Testis (tissue), 5 donors: ENCODE measurements at places on chromosomes 5 and 9. TPM values are rescaled to one million over a fixed set of nuclear protein-coding genes. Genes with fewer than 3 reads are reported as not detected.
A peak's percentile ranks its signal among the peaks of the same experiment; 100 is the strongest.

DNA sequence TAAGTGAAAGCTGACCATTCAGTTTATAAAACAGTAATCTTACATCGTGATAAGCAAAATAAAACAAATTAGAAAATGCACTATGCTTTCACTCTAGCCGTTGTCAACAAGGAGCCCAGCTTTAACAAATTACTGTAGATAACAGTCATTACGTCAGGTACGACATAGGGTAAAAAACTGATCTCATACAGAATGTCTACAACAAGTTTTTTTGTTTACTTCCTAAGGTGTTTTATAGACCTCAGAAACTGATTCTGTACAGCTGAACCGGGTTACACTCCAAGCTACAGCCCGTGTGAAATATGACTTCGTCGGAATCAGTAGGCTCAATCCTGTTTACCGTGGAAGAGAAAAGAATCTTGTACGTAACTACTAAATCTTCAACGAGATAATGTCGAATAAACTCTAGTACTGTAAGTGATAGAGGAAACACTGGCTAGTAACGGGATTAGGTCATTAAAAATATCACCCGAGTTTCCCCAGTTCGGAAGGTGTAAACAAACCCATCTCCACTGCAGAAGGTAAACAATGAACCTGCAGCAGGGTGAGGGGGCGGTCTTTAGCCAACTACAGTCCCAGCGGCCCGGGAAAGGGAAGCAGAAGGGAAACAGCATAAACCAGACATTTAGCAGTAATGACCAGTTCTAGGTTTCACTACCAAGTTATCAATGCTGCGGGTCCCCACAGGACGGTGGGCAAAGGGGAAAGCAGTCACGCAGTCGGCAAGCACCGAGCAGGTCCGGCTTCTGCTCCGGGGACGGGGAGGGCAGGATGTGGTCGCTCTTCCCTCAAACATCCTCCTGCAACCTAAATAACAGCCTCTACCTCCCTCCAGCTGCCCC is 1.1 kb downstream of the RICTOR start:
- peak; percentile 65 for DNase-seq

DNA sequence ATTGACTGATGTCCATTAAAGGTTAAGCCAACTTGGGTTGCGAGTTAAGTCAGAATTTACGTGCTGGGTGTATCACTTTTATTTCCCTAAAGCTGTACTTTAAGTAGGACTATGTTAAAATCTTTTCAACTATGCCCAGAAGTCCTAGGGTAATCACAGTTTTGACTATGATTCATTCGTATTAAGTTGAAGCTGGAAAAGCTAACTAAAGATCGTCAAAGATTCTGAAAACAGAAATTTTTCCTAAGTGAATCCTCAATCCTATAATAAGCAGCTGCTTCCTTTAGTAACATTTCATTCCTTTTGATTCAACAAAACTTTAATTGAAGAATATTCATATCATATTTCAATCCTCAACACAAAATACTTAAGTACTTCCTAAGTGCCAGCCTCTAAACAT is 460.4 kb downstream of the ACTL7B start:
- no peak for DNase-seq

DNA sequence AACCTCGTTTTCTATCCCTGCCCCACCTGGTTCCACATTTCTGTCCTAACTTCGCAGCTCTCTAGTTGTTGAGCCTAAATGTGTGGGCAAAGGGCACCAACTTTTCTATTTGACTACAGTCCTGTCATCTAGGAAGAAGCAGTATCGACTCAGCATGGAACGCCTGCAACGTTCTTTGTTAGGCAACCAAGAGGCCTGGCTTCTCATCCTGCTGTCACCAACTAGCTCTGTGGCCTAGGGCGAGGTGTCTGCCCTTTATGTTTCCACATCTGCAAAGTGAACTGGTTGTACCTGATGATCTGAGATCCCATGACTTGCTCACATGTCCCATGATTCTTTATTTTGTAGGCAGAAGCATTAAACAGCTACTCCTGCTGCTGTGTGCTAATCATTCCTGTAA is 248.9 kb downstream of the ADAMTSL1 start:
- DNase-seq, result no peak

- no peak for DNase-seq
Observed at GRCh38 chr5:71810023-71810422, 90.9 kb downstream of the CARTPT start.

- no peak for DNase-seq
Observed at GRCh38 chr9:125479846-125480615, 218.4 kb downstream of the GAPVD1 start.

DNA sequence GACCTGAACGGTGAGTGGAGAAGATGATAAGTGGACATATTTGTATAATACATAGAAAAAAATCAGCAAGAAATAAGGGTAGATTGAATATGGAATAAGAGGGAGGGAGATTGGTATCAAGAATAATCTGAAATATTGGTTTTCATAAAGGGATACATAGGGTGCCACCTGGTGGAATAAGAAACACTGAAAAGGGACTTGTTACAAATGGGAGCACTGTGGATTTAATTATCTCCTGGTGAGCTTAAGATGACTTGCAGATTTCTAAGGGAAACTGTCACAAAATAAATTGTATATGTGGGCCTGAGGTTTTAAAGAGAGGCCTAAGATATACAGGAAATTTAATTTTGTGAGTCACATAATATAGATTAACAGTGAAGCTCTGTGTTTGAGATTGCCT is 1403.5 kb upstream of the CDH18 start:
- no peak for DNase-seq

- no peak for DNase-seq
Observed at GRCh38 chr9:4055032-4055431, 244.8 kb downstream of the GLIS3 start.

GRCh38 chr5:135740475-135740874 is 94.0 kb upstream of the SLC25A48 start:
- DNase-seq, result peak; percentile 20

GRCh38 chr5:15692706-15693381 is 192.9 kb downstream of the FBXL7 start:
- no peak for DNase-seq

GRCh38 chr9:7079051-7079450 is 321.3 kb downstream of the KDM4C start:
- no peak for DNase-seq

GRCh38 chr5:107831612-107832395 is 161.1 kb upstream of the EFNA5 start:
- DNase-seq, result no peak

GRCh38 chr5:133497608-133498348 is 114.6 kb downstream of the FSTL4 start:
- DNase-seq, result no peak

- DNase-seq, result no peak
Observed at GRCh38 chr9:94560237-94560636, 5.4 kb downstream of the PCAT7 start.

- no peak for DNase-seq
Observed at GRCh38 chr5:10652606-10653005, 88.7 kb downstream of the ANKRD33B start.

DNA sequence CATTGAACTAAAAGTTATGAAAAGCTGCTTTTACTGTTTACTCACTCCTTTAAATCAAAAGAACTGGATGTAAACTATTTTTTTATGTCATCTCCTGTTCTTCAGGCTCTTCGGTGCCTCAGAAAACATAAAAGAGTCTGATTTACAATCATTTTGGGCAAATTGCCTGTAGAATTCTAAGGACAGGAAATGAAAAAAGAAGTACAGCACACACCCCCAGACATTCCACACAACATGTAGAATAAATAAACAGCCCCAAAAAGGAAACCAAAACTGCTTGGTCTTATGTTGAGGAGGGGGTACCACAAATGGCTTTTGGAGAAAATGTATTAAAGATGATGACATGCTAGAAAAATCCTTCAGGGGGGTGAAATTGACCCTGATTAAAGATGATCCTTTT is 57.2 kb downstream of the ITGA1 start:
- no peak for DNase-seq

DNA sequence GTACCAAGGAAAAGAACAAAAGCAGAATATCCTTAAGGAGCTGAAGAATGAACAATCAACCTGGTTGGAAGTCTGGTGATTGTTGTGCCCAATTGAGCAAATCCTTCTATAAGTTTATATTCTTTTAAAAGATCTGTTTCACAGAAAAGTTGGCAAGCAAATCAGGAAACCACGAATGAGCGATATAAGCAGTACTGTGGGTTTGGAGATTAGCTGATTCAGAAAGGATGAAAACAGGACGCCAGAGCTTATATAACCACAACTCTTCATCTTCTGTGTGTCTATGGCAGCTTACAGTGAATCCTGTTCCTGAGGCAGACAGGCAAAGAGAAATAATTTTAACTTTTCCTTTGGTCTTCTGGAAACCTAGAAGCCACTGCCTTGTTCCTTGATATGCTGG is 61.7 kb downstream of the SLC38A9 start:
- DNase-seq, result no peak

DNA sequence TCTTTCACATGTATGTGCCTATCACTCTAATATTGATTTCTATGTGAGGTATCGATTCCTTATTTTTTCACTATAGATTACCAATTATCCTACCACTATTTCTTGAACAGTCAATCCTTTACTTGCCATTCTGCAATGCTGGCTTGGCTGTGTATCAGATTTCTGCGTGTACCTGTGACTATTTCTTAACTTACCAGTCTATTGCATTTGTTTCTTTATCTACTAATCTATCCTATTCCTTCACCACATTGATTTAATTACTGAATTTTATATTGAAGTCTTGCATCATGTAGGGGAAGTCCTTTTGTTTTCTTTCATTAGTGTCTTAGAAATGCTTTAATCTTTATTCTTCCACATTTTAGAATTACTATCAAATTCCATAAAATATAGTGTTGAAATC is 684.8 kb downstream of the LRRC70 start:
- DNase-seq, result no peak

DNA sequence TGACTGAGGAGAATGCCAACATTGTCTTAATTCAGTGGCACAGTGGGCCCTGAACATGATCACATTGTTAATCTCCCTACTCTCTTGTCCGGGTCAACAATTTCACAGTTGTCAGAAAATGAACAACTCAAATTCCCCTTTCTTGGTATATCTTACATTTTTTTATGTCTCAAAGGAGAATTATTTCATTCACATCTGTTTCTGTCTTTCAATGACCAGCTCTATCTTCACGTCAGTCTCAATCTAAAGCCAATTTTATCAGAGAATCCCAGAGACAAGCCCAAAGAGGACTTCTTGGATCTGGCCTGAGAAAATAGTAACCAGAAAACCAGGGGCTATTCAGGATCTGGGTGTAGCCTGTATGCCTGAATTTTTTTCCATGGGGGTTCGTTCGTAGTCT is 477.5 kb downstream of the PDE4D start:
- DNase-seq, result no peak

GRCh38 chr5:167839065-167839464 is 452.4 kb upstream of the WWC1 start:
- no peak for DNase-seq

GRCh38 chr5:115377468-115378217 is 81.2 kb upstream of the CCDC112 start:
- no peak for DNase-seq

GRCh38 chr5:57382655-57383054 is 100.0 kb downstream of the ACTBL2 start:
- DNase-seq, result no peak

DNA sequence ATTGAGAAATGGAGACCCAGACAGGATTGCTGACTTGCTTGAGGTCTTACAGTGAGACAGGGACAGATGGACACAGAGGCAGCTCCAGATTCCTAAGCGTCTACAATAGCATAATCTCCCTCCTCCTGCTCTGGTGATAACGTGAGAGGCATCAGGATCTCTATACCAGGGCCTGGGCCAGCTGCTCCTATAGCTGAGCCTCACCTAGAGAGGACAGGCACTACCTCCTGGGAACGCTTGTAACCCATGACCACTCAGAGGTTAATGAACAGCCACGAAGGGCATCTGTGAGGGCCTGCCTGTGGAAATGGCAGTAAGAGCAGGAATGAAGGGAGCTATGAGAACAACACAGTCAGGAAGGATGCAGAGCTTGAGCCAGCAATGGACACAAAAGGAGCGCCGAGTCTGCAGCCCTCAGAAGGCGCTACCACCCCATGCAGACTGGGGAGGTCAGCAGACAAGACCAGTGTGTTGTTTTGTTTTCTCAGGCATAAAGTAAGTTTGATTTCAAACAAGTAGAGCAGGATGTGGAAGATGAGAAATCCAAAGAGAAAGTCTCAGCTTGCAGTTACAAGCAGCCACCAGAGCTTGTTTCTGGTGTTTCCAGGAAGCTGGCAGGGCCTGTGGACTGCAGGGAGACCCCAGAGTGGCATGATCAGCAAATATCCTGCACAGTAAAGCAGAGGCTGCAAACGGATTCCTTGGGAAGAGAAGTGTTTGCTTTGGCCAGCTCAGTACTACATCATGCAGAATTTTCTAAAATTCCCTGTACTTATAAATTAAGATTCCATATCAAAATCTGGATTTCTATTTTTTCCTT is 17.4 kb downstream of the ANKS6 start:
- no peak for DNase-seq

- no peak for DNase-seq
Observed at GRCh38 chr5:133704411-133704810, 92.1 kb upstream of the FSTL4 start.

- DNase-seq, result no peak
Observed at GRCh38 chr9:75593920-75594319, 296.6 kb upstream of the PCSK5 start.

- DNase-seq, result no peak
Observed at GRCh38 chr5:170138273-170138672, 32.6 kb downstream of the FOXI1 start.

The URM1 gene
- 51.1 TPM for polyA plus RNA-seq

The PALM2AKAP2 gene
- polyA plus RNA-seq, result 0.25 TPM

The BHMT gene
- polyA plus RNA-seq, result 1.3 TPM

The PCDHB2 gene
- 6.6 TPM for polyA plus RNA-seq

The SUSD3 gene
- 172 TPM for polyA plus RNA-seq

The PDE8B gene
- polyA plus RNA-seq, result 5.8 TPM

The SCGB3A2 gene
- not detected for polyA plus RNA-seq

The CD180 gene
- 1.1 TPM for polyA plus RNA-seq

The FOXD4L4 gene
- polyA plus RNA-seq, result not detected

The BTNL8 gene
- polyA plus RNA-seq, result 10.3 TPM

The EQTN gene
- 44.9 TPM for polyA plus RNA-seq

The FBP1 gene
- 16.2 TPM for polyA plus RNA-seq

The NEURL1B gene
- 17.1 TPM for polyA plus RNA-seq

The LECT2 gene
- polyA plus RNA-seq, result 14.5 TPM
